ENCODE measurements at places on chromosomes 7 and 10.

GRCh38 chr10:37488792-37489657, 363.6 kb downstream of the ANKRD30A start:
- DNase-seq, result no peak

GRCh38 chr7:139203992-139204391, 27.0 kb upstream of the UBN2 start:
- DNase-seq, result no peak

GRCh38 chr10:10510179-10510578, 507.5 kb upstream of the CELF2 start:
- DNase-seq, result no peak

- DNase-seq, result no peak
Measured at GRCh38 chr7:45978010-45978681, 57.1 kb upstream of the IGFBP3 start.

DNA sequence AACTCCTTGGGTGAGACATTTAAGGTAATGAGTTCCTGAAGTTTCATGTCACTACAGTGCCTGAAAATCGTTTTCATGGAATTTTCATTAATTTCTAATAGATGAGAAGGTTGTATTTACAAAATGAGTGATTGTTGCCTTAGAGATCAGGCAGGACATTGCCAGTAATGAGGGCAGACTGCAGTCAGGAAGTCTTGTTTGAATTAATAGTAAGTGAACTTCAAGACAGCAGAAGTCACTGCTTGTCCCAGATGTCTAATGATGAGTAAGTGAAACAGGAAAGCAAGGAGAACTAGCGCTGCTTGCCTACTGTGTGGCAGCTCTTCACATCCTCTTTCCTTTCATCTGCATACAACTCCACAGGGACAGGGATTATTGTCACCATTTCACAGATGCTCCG, 237.4 kb downstream of the BAMBI start:
- DNase-seq, result no peak

DNA sequence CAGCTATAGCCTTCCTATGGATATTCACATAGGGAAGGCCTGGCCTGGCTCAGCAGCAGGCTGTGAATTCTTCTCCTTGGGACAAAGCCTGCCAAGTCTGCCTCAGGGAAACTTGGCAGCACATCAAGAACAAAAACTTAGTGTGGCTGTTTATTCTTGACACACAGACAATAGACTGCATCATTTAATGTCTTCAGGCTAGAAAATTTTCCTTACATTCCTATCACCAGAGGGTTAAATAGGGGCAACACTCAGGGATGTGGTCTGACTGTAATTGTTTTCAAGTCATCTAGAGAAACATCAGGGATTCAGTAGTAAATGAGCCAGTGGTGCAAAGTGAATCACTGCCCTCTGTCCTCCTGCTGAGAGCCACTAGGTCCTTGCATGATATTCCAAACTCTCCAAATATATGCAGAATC, 137.3 kb downstream of the SEMA3C start:
- no peak for DNase-seq

- no peak for DNase-seq
Measured at GRCh38 chr7:55128693-55129394, 110.0 kb downstream of the EGFR start.

DNA sequence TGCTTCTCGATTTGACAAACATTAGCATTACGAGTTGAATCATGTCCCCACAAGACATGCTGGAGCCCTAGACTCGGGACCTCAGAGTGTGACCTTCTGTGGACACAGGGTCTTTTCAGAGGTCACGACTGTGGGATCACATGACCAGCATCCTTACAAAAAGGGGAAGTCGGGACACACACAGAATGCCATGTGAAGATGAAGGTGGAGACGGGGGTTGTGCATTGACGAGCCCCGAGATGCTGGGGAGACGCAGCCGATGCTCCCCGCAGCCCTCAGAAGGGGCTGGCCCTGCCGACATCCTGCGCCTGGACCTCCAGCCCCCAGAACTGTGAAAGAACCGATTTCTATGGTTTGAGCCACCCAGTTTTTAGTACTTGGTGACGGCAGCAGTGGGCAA, 7.5 kb downstream of the ZFAND2A start:
- no peak for DNase-seq

GRCh38 chr7:96674565-96674964, 35.1 kb downstream of the SEM1 start:
- DNase-seq, result no peak

GRCh38 chr10:11581213-11581612, 30.2 kb downstream of the USP6NL start:
- DNase-seq, result no peak

- DNase-seq, result no peak
Measured at GRCh38 chr7:13041368-13041988, 354.0 kb downstream of the ARL4A start.

GRCh38 chr10:52111101-52111891, 202.8 kb upstream of the DKK1 start:
- DNase-seq, result no peak

- no peak for DNase-seq
Measured at GRCh38 chr7:113521468-113521867, 397.3 kb downstream of the PPP1R3A start.

- DNase-seq, result no peak
Measured at GRCh38 chr10:109996225-109996624, 11.6 kb upstream of the ADD3 start.

GRCh38 chr10:24605141-24605540, 118.5 kb downstream of the ARHGAP21 start:
- DNase-seq, result no peak

GRCh38 chr7:38232502-38233366, 40.7 kb downstream of the TARP start:
- no peak for DNase-seq

DNA sequence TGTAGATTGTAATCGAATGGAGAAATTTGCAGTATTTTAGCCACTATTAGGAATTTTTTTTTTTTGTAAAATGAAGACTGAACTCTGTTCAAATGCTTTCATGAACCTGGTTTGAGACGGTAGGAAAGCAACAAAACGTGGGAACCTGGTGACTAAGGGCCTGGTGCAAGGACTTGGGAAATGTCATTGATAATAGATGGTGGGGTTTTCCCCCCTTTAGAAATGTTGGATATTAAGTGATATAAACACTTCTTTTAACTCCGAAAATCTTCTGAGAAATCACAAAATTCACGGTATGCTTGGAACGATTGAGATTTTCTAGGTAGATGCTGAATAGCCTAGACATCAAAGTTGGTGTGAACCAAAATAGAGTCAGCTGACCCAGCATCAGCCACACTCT, 6.4 kb downstream of the IFIT2 start:
- DNase-seq, result no peak

DNA sequence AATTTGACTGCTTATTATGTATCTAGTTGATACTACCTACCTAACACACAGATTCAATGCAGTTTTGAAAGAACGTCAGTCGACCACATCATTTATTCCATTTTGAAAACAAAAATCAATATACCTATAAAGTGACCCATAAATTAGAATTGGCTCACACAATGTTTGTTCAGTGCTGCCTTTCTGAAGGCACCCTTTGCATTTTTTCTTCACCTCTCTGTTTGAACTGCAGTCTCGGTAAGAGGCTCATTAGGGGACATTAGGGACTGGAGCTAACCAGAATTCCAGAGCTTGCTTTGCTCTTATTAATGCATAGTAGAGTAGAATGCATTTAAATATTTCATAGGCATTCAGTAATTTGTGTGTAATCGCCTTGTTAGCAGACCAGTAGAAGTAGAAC, 234.1 kb downstream of the FOXP2 start:
- DNase-seq, result no peak

DNA sequence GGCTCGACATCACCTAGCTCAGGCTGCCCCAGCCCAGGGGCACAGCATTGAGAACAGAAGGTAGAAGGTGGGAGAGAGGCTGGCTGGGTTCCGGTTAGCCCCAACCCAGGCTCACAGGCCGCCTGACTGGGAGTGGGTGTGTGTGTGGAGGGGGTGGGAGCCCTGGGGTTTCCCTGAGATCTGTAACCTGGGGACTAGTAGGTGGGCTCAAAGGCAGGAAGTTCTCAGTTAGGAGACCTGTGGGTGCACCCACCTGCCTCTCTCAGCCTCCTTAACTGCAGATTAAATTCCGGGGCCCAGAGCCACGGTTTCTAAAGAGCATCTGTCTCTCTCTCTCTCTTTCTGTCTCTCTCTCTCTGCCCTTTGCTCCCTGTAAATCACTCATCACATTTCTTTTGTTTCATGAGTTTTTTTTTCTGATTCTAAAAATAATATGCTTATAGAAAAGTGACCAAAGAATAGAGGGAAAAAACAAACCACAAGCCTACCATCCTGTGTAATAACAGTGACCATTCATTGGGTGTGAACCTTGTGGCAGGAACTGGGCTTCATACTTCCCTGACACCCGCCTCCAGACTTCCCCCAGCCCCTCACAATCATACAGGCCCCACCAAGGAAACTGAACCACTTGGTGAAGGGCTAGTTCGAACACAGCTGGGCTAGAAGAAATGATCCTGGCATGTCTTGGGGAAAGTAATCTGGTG, 83.4 kb upstream of the SMNDC1 start:
- DNase-seq, result no peak

DNA sequence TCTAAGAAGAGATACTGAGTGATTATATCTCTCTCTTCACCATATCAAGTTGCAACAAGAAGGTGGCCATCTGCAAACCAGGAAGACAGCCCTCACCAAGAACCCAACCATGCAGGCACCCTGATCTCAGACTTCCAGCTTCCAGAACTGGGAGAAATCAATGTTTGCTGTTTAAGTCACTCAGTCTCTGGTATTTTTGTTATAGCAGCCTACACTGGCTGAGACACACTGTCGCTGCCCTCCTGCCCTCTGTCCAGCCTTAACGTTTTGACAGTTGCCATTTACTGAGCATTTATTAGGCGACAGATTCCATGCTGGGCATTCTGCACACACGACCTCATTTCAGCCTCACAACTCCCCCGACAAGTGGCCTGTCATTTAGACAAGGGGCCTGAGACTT, 9.5 kb upstream of the HMX3 start:
- DNase-seq, result no peak

- no peak for DNase-seq
Measured at GRCh38 chr10:132366006-132366405, 31.0 kb upstream of the PWWP2B start.

- DNase-seq, result no peak
Measured at GRCh38 chr10:87646192-87646909, 13.3 kb upstream of the PAPSS2 start.

DNA sequence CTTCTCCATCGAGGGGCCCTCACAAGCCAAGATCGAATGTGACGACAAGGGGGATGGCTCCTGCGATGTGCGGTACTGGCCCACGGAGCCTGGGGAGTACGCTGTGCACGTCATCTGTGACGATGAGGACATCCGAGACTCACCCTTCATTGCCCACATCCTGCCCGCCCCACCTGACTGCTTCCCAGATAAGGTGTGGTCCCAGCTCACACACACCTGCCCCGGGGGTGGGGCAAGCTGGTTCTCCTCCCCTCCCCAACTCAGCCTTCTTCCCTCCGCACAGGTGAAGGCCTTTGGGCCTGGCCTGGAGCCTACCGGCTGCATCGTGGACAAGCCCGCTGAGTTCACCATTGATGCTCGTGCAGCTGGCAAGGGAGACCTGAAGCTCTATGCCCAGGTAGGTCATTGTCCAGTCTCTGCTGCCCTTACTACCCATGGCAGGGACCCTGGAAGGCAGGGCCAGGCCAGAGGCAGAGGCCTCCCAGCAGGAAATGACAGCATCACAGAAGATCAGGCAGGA, 11.0 kb downstream of the FLNC start:
- no peak for DNase-seq

GRCh38 chr10:79904671-79905321, 44.1 kb downstream of the SFTPD start:
- no peak for DNase-seq

DNA sequence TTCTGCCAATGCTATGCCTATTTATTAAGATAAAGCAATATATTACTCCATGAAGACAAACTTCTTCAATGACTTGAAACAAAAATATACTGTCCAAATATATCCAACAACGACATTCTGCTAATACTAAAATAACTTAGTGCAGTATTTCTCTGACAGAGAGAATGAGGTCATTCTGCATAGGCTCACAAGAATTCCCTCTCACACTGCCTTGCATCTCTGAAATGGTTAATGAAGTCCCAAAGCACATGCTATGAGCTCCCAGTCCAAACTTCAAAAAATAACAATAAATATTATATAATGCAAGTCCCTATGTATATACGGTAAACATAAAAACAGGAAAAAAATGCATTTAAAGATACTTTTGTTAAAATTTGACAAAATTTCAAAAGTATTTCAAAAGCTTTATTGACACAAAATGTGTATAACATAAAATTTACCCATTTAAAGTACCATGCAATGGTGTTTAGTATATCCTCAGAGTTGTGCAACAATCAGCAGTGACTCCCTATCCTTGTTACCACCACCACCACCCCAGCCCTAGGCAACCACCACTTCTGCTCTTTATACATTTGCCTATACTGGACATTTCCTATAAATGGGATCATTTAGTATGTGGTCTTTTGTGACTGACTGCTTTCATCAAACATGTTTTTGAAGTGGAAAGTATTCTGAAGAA, 27.6 kb downstream of the CHCHD3 start:
- no peak for DNase-seq

- no peak for DNase-seq
Measured at GRCh38 chr10:59240582-59241183, 64.2 kb downstream of the PHYHIPL start.

- no peak for DNase-seq
Measured at GRCh38 chr7:46133072-46133471, 212.0 kb upstream of the IGFBP3 start.

GRCh38 chr7:36117203-36117840, 35.7 kb upstream of the EEPD1 start:
- no peak for DNase-seq

DNA sequence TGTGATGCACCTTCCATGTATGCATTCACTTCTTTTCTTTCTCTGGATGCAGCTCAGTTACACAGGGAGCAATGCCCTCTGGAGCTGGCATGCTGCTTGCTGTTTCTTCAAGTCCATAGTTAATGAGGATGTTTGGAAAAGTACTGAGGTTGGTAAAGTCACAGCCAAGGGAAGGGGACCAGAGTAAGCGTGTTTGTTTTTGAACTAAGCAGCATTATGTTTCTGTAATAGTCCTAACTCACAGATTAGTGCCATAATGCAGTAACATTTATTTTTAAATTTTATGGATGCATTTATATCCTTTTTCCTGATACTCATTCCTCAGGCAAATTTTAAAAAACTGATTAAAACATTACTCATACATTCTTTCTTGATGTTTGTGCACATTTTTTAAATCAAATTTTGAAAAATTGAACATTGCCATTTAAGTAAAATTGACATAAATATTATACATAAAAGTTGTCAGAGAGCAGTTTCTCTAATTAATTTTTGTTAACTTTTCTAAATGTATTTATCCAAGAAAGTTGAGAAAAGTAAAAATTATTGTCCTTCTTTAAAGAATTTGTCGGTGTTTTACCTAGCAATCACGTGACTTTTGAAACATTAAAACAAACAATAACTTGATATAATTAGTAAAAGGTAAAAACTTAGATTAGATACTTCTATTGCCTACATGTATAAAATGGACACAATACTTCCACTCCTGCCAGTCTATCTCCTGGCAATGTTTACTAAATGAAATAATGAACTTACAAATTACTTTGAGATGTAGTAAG, 659.6 kb upstream of the ANKRD30A start:
- no peak for DNase-seq

Measured in D721Med (cell line).